ENCODE measurements at places on chromosomes 7 and 10.
A peak's percentile ranks its signal among the peaks of the same experiment; 100 is the strongest.

GRCh38 chr7:19958309-19958896, 185.0 kb upstream of the TMEM196 start:
- peak; percentile 56 for DNase-seq

GRCh38 chr10:78779339-78779955, 289.3 kb upstream of the ZMIZ1 start:
- DNase-seq = no peak

DNA sequence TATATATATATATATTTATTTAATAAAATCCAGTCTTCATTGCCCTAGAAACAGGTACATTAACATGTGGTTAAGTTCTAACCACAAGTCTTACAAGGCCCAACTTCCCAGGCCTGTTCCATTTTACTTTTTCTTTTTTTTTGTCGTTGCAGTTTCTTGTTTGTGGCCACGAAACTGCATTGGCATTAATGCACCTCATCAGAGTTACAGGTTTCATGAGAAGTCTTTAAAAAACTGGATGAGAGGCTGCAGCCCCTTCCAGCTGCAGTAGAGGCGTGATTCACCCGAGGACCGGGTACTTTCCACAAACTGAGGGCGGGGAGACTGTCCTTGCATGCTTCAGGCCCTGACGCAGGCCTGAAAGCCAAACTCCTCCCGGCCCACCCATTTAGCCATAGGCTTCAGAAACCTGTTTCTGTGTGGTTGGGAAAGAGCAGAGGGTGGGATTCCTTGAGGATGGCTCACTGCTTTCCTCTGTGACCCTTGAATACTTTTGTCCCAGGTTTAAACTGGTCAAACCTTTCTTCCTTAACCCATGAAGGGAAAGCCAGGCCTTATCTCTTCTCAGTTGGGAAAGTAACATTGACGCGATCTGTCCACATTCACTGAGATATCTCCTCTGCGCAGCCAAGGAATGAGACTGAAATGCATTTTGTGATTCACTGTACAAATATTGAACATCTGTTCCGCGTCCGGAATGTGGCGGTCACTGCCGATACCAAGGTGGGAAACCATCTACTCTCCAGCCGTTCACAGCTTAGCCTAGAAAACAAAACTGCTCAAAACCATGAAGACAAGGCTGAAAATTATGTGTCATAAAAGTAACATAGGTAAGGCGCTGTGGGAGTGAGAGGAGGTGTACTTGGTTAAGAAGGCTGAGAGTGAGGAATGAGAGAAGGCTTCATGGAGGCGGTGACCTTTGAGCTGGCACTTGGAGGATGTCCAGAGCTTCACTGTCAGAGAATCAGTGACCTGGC, 311.7 kb downstream of the GATA3 start:
- DNase-seq = no peak

- no peak for DNase-seq
These were observed 41.9 kb downstream of the LRRN3 start for GRCh38 chr7:111132833-111133232.

GRCh38 chr7:93980744-93981479, 23.2 kb downstream of the BET1 start:
- DNase-seq = no peak

GRCh38 chr7:51278797-51279196, 37.8 kb downstream of the COBL start:
- no peak for DNase-seq

GRCh38 chr7:12783421-12784095, 96.1 kb downstream of the ARL4A start:
- no peak for DNase-seq

DNA sequence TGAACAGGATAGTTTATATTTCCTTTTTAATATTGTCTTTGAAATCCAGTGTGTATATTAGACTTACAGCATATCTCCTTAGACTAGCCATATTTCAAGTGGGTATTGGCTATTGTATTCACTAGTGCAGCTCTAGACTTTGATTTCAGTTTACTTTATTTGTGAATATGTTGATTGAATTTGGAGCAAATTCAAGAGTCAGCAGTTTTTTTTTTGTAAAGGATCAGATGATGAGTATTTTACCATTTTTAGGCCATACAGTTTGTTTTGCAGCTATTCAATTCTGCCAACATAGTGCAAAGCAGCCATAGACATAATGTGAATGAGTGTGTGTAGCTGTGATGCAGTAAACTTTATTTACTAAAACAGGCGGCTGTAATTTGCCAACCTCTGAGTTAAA, 4.6 kb downstream of the STK31 start:
- no peak for DNase-seq

GRCh38 chr7:48045195-48045765, 9.9 kb downstream of the C7orf57 start:
- no peak for DNase-seq

DNA sequence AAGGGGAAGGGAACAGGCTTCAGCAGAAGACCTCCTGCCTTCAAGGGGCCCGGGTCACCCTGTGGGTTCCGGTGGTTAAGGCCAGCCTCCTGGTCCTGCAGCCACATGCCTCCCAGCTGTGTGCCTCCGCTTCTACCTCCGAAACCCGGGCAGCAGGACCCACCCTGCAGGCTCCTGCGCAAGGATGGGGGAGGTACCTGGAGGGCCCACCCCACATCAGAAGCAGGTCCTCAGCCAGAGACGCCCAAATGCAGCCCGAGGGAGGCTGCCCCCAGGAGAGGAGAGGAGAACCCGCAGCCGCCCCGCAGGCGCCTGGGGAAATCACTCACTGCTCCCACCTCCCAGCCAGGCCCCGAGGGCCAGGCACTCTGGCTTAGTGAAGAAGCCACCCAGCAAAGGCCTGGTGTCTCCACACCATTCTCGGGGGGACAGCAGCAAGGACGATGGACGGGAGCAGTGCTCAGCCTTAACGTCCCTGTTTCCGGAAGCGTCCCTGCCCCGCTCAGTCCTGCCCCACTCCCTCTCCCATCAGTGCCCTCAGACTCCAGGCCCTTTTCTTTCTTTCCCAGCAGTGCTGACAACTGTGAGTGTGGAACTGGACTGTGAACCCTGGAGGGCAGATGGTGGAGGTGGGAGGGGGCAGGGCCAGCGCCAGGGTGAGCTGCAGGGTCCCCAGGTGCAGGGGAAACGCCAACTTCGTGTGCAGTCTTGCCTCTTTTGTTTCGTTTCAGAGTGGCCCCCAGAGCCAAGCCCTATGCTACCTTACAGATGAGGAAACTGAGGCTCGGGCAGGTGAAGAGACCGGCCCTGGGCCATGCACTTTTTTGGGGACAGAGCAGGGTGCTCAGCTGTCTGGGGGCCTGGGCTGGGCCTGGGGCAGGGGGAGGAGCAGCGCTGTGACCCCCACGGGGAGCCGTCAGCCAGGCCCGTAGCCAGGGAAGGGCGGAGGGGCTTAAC, 138.0 kb downstream of the FAM53B start:
- DNase-seq = no peak

GRCh38 chr7:156034397-156034796, 222.1 kb upstream of the SHH start:
- peak; percentile 68 for DNase-seq

GRCh38 chr10:91759581-91759986, 38.6 kb upstream of the TNKS2 start:
- DNase-seq = no peak

GRCh38 chr10:88017781-88018180, 154.4 kb downstream of the PTEN start:
- no peak for DNase-seq

GRCh38 chr7:2894118-2894940, 50.2 kb upstream of the GNA12 start:
- peak; percentile 42 for DNase-seq

DNA sequence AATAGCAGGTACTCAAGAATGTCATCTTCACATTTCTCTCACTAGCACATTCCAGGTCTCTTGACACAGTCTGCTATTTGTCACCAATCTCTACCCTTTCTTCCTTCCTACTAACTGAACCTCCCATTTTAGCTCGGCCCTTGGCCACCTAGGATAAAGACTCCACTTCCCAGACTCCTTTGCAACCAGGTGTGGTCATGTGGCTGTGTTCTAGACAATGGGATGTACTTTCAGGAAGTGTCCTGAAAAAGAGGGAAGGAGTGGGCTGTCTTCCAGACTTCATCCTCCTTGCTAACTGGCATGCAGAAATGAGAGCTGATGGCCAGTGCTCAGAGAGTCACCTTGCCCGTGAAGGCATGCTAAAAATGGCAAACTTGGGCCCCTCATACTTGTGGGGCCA, 139.2 kb downstream of the AMPH start:
- no peak for DNase-seq

- DNase-seq = no peak
These were observed 2.8 kb downstream of the COPS6 start for GRCh38 chr7:100091411-100092181.

DNA sequence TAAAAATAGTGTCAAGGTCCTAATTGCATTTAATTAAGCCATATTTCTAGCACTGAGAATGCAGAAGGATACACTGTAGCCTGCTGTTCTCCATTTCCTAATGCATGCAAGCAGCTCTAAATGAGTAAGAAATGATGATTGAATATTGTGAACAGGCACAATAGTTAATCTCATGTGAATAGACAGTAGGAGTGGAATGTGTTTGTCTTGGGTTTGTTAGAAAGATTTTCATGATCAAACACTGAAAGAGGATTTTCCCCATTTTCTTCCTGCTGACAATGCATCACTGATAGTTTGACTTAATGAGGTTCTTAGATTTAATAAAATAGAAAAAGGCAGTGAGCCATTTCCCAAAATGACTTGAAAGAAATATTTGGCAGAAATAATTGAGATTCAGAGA, 43.1 kb upstream of the TRUB1 start:
- DNase-seq = no peak

- no peak for DNase-seq
These were observed 80.0 kb upstream of the STEAP1B start for GRCh38 chr7:22579961-22580360.

GRCh38 chr7:22351329-22351692, 5.6 kb downstream of the RAPGEF5 start:
- DNase-seq = no peak

- no peak for DNase-seq
These were observed 21.5 kb upstream of the TARP start for GRCh38 chr7:38294926-38295325.

DNA sequence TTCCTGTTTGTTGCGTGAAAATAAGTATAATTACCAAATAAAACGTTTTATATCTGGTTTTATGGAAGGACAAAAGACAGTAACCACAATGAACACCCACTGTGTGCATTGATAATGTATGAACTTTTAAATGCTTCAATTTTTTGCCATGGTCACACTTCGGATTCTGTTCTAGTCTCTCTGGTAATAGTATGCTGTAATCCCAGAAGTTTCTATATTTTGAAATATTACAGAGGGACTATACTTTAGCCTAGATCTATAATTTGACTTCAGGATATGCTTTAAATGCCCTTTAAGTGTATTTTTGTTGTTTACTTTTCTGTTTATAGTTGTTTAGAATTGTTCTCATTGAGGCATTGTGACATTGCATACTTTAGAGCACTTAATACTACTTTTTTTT, 1.5 kb downstream of the ZNF518A start:
- DNase-seq = no peak

DNA sequence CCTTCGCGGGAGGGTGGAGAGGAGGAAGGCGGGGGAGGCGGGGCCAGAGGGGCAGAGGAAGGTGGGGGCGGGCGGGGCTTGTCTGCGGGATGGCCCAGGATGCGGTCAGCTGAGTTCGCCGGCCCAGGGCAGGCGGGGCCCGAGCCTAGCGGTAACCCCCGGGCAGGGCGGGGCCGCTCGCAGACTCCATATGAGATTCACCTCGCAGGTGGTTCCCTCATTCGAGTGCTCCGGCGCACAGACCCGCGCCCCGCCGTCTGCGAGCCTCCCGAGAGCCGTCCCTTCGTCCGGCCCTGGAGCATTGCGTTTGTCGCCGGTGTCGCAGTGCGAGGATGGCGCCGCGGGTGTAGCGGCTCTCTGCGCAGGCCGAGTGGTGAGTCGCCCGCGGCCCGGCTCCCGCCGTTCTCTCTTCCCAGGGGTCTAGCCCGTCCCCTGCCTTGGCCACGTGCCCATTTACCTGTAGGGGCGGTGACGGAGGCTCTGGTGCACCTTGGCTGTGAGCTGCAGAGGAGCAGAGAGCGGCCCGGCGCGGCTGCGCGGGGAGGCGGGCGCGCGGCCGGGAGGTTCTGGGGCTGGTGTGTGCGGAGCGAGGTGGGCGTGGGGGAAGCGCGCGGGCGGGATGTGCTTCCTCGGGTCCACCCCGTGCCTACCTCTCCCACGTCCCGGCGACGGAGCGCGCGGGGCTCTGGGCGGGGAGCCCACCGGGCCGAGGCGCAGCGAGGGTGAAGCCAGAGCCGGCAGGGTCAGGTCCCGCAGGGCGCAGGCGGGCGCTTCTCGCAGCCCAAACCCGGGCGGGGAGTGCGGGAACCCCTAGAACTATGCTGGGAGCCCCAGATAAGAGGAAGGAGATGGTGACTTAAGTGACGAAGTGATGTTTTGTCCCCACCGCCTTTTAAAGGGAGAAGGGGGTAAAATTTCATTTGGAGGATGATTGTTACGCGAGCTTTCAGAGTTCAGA, at the start of gene UPP1:
Gene UPP1, plus strand, starts transcription at position 220 of the 958 bp plus-strand sequence. CDS start 5,519 bp downstream, outside the sequence.
- DNase-seq = peak; percentile 96

DNA sequence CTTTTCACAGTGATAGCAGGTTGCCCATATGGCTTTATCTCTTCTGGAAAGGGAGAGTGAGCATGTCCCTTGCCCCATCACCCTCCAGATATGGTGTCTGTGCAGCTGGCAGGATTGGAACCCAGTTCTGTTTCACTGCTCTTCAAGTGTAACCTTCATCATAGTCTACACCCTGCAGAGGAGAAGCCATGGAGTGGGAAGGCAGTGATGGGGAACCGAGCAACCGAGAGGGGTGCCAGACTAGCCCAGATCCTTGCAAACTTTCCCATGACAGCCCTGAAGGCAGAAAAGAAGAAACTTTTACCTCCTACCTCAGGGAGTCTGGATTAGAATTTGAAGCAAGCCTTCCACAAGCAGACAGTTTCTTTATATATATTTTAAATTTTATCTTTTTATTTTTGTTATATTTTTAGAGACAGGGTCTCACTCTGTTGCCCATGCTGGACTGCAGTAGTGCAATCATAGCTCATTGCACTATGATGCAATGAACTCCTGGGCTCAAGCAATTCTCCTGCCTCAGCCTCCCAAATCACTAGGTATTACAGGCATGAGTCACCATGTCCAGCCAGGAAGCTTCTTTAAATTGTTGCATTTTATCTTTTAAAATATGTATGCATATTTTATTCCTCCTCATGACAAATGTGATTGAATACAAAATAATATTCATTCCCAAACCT, 133.3 kb downstream of the KCNMA1 start:
- DNase-seq = no peak

GRCh38 chr7:21941611-21942141, 4.0 kb downstream of the CDCA7L start:
- DNase-seq = no peak

DNA sequence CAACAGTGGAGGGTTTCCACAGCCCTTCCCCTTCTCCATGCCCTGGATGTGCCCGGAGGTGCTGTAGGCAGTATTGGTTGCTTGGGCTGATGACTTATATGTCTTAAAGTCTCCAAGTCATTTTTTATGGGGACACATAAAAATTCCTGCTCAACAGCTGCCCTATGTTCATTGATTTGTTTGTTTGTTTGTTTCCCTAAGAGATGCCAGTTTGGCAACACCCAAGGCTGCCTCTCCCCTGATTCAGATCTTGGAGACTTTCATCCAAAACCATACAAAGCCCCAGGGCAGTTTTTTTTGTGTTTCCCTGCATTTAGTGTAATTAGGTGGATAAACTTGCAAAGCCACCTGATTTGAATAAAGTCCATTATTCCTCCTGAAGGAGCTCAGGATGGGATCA, 115.3 kb downstream of the PLPP4 start:
- DNase-seq = no peak

- no peak for DNase-seq
These were observed 449.0 kb upstream of the IGFBP3 start for GRCh38 chr7:46369933-46370654.

Measured in suppressor macrophage treated with lipopolysaccharide for 1 hour (primary cell).